Lower lobe of right lung (tissue), 2 donors: ENCODE measurements at places on chromosomes 7 and 10.

- no peak for DNase-seq
Observed at GRCh38 chr7:108584211-108584610, 14.5 kb downstream of the DNAJB9 start.

DNA sequence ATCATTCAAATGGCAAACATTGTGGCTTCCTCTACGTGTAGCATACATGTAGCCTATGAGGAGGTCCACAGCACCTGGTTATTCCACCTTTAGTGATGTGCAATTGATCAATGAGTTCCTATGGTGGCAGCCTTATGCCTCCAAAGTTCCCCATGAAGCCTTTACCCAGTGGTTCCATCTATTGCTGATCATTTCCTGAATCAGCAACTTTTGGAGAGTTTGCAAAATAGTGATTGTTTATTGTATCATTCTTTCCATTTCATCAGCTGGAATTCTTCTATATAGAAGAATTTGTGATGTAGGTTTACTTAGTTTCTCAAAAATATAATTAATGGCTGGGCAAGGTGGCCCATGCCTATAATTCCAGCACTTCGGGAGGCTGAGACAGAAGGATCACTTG is 380.2 kb upstream of the MKI67 start:
- no peak for DNase-seq

DNA sequence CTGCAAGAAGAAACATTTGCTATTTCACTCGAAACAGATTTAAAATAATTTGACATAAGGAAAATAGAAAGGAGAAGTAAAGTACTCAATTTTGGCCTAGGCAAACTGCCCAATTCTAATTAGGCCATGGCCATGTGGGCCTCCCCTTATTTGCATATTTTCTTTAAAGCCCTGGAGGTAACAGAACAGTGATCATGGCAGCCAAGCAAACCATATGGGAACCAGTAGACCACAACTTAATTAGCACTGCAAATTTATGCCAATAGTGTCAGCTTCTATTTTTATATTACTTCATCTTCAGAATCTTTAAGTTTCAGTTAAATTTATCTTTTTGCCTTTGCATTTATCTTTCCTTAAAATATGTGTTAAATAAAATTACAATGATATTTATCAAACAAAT is 63.3 kb upstream of the THSD7A start:
- DNase-seq, result no peak

DNA sequence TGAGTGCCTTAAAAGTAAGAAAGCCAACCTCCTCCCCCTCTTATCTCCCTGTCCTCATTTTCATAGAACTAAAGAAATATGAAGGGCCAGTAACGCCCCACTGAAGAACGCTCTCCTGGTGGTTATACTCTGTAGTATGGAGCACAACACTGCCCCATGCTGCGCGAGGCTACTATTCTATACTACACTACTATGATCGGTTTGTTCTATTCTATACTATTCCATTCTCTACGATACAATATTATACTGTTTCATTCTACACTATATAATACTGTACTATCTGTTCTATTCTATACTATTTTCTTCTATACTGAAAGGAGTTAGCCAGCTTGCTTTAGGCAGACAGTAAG is 34.8 kb downstream of the DIP2C start:
- DNase-seq, result no peak

DNA sequence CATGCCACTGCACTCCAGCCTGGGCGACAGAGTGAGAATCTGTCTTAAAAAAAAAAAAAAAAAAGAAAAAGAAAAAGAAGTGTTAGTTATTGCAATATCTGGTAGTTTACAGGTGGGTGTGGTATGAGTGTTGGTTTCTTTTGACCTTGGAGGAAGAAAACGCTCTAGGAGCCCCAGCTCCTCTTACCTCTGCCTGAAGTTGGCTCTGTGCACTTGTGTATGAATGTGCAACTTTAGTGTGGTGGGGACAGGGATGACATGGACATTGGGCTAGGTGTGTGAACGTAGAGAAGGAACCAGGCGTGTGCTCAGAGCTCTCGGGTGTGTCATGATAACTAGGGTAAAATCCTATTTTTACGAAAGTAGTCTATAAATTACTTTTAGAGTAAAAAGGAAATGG is 11.9 kb downstream of the PROSER2 start:
- DNase-seq, result no peak

DNA sequence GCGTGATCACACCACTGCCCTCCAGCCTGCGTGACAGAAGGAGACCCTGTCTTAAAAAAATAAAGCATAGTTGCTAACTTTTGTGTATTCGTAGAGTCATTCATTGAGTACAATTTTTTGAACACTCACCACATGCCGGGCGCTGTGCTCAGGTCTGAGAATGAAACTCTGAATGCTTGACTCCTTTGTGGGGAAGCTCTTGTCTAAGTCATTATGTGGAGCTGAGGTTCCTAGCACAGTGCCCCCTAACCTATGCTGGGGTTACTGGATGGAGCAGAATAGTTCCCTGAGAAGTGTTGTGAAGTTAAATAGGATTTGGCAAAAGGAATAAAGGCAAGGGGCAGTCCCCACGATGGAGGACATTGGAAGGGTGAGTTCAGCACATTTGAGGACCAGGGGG is 123.3 kb downstream of the CELF2 start:
- DNase-seq, result no peak

- DNase-seq, result no peak
Observed at GRCh38 chr7:2872296-2872874, 28.3 kb upstream of the GNA12 start.

GRCh38 chr7:150335108-150335773 is 6.2 kb downstream of the RARRES2 start:
- DNase-seq, result no peak

GRCh38 chr7:135714534-135715009 is 13.4 kb downstream of the SLC13A4 start:
- no peak for DNase-seq

- no peak for DNase-seq
Observed at GRCh38 chr7:94969434-94970084, 62.2 kb downstream of the PPP1R9A start.

DNA sequence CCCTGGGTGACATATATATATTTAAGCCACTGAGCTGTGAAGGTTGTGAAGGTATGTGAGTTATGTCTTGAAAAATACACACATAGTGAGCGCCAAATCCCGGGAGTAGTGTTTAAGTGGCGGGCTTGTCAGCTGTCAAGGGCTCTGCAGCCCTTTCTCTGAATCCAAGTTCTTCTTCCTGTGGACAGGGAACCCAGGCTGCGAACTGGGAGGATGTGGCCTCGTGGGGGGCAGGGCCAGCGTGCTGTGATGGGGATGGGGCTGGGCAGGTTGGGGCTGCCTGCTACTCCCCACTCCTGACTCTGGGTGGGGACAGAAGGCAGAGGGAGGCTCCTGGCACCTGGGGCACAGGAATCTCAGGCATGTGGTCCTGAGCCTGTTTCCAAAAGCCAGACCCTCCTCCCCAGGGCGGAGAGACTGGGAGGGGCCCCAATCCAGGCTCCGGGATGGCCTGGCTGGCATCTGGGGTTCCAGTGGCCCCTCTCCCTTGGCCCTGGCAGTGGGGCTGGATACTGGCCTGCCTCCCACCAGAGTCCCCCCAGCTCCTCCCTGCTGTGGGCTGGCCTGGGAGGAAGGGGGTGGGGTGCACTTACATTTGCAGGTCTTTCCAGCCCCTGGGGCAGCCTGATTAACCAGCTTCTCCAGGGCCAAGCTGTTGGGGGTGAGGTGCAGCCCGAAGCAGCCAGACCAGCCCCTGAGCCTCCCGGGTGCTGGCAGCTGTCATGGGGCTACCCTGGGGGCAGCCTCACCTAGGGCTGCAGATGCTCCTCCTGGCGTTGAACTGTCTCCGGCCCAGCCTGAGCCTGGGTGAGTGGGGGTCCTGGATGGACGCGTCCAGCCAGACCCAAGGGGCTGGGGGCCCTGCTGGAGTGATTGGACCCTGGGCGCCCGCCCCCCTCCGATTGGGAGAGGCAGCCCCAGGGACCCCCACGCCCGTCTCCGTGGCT is at the start of gene UPK3B:
Gene UPK3B (plus strand): TSS at position 622 of the 947 bp plus-strand sequence. CDS start 101 bp downstream, at position 723.
- DNase-seq, result peak; percentile 60

DNA sequence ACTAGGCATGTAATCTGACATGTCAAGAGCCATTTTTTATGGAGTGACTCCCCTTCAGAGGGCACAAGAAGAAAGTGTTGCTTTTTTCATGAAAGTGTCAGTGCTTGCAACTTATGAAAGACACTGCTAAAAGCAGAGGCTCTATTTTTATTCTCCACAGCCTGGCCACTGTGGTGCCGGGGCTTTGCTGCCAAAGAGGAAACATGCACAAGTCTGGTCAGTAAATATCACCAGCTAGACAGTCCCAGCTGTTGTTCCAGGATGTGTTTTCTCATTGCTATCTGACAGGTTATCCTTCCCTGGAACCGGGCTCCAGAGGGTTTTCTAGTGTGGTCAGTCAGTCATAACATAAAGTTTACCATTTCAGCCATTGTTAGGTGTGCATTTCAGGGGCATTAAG is 180.7 kb upstream of the PITRM1 start:
- DNase-seq, result no peak
